ENCODE measurements at places on chromosomes 4 and X.

- DNase-seq, result no peak
These were observed 45.2 kb downstream of the MAGEB17 start for GRCh38 chrX:16212436-16212835.

GRCh38 chr4:38287101-38287851, 327.1 kb downstream of the PTTG2 start:
- DNase-seq, result no peak

DNA sequence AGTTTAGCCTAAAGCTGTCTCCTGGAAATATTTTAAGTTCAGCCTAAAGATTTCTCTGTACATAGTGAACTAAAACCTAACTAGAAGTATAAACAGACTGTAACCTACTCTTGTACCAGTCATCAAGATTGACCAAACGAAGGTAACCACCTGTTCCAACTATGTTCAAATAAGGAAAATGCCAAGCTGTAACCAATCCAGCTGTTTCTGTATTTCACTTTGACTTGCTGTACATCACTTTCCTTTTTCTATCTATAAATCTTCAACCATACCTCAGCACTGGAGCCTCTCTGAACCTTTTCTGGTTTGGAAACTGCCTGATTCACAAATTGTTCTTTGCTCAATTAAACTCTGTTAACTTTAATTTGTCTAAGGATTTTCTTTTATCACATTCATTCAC, 3.1 kb upstream of the CYSLTR1 start:
- no peak for DNase-seq

DNA sequence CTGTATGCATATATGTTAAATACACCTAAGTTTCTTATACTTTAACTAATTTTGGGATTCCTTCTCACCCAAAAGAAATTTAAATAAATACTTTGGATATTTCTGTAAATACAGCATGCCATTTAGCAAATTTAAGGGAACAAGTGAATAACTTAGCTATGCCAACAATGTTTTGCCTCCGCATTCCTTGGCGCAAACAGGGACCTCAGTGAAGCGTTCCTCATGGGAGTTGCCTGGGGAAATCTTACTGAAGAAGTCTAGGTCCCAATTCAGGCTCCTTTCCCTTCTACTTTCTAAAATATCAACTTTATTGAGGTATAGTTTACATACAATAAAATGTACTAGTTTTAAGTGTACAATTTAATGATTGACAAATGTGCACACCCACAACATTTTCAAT, 25.0 kb downstream of the COL4A5 start:
- no peak for DNase-seq

GRCh38 chrX:133215747-133216146, 2.4 kb downstream of the TFDP3 start:
- no peak for DNase-seq

- no peak for DNase-seq
These were observed 180.9 kb downstream of the RASL11B start for GRCh38 chr4:53043055-53043454.

DNA sequence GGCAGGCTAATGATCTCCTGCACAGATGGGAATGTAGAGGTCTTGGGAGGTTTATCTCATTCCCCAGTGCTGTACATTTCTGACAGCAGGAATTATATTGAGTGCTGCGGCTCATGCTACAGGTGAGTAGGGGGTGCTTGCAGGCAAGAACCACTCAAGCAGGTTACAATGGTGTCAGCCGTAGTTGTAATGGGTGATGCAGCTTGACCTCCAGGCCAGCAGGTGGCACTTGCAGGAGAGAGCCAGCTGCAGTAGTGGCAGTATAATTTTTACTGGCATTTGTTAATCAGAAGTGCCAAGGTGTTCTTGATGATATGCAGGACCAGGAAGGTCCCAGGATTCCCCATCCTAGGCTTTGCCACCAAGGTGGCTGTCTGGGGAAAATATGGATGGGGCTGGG, 759.6 kb upstream of the NDST4 start:
- no peak for DNase-seq

DNA sequence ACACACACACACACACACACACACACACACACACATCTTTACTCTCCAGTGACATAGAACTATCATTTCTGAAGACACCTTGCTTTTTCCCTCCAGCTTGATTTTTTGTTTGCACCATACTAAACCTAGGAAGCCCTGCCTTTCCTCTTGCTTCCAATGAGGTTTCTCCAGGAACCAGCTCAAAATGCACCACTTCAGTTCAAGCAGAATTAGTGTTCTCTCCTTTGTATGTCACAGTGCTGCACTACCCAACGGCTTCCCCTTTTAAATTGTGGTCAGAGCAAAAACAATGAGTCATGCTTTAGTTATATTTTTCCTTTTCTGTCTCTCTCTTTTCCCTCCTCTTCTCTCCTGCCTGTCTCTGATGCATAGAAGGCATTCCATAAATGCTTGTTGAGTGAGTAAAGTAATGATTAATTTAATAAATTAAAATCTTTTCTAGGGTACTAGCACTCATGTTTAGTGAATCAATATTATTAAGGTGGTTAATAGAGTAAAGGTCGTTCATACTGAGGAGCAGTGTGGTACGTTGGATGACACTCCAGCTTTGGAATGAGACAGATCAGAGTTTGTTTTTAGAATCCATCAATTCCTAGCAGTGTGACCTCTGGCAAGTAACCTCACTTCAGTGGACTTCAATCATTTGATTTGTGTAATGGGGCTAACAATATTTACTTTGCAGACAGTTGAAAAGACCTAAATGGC, 5.9 kb downstream of the RTL3 start:
- DNase-seq, result peak; percentile 1

- DNase-seq, result no peak
These were observed 160.7 kb upstream of the FAM47C start for GRCh38 chrX:36847496-36847895.

GRCh38 chr4:56215901-56216300, 171.4 kb downstream of the AASDH start:
- no peak for DNase-seq

DNA sequence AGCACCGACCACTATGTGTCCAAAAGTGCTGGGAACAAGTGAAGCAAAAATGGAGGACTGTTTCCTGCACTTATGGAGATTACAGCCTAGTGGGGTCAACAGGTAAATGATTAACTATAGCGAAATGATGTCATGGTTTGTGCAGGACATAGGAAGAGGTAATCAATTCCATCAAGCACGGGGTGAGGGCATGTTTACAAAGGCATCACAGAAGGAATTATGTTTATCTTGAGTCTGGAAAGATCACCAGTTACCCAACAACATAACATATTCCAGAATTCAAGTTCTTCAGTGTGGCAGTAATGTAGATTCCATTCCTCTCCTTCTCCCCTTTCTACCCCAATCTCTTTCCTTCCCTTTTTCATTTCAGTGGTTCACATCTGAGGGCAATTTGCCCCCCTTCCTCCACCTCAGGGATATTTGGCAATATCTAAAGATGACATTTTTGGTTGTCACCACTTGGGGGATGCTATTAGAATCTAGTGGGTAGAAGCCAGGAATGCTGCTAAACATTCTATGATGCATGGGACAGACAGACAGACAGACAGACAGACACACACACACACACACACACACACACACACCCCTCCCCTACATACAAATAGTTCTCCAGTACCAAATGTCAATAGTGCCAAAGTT, 24.1 kb downstream of the FAM47E start:
- DNase-seq, result no peak

- DNase-seq, result no peak
These were observed 38.5 kb downstream of the SMAD1 start for GRCh38 chr4:145520172-145520571.

- DNase-seq, result no peak
These were observed 4.9 kb downstream of the DCAF16 start for GRCh38 chr4:17805580-17806155.

DNA sequence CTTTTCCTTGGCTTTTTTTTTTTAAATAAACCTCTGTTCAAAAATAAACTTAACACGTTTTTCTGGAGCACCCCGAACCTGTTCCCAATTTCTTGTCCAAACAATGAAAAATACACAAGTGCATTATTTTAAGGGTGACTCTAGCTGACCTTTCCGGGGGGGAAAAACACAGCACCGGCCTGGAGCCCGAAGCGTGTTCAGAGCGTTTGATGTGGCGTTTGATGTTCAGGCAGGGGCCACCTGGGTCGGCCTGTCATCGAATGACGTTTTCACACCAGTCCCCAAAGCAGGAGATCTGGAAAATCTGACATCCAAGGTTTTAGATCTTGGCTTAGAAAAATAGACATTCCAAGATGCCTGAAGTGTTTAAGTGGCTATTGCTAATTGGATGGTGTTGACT, 282.1 kb downstream of the SHOX start:
- no peak for DNase-seq

GRCh38 chr4:120821029-120821428, 101.5 kb downstream of the PRDM5 start:
- no peak for DNase-seq

- DNase-seq, result no peak
These were observed 2.1 kb downstream of the MTM1 start for GRCh38 chrX:150570512-150570911.

DNA sequence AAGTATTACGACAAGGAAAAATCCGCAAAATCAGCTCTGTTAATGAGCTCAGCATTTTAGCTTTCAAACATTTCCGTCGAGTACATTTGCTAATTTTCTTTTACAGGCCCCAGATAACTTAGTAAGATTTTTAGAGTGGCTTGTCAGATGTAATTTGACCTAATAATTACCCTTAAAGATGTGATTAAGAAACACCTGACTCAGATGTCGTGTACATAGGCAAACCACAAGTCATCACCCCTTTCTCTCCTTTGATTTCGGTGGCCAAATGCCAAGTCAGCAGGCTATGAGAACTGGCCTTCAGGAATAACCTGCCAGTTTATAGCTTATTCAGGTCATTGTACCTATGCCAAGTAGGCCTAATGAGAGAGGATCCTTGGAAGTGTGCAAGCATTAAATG, 369.6 kb downstream of the PCDH7 start:
- no peak for DNase-seq

DNA sequence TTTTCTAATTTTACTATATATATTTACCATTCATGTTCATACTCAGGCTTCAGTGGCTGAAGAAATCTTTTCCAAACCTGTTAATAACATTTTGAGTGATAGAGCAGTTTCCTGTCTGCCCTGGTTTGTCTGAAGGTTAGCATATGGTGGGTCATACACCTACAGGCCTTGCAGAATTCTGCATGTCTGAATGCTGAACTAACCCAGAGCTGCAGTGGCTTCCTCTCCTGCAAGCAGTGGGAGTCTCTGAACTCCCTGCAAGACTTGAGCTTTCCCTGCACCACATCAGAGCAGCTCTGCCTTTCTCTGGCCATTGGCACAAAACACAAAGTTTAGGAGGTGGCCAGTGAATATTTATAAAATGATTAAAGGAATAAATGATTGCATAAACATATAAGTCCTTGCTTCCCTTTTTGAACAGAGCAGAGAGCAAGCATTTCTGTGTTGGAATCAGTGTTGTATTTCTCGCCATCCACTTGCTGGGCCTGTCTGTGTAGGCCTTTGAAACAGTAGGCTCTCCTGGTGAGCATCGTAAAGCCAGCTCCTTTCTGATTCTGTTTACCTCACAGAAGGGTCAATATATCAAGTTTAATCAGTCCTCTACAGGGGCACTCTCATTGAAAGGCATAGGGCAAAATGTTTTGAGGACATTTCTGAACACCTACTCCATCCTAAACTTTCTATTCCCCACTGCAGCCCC, 15.0 kb upstream of the UNC5C start:
- no peak for DNase-seq

GRCh38 chrX:48747415-48748016, 14.0 kb upstream of the GLOD5 start:
- DNase-seq, result no peak

DNA sequence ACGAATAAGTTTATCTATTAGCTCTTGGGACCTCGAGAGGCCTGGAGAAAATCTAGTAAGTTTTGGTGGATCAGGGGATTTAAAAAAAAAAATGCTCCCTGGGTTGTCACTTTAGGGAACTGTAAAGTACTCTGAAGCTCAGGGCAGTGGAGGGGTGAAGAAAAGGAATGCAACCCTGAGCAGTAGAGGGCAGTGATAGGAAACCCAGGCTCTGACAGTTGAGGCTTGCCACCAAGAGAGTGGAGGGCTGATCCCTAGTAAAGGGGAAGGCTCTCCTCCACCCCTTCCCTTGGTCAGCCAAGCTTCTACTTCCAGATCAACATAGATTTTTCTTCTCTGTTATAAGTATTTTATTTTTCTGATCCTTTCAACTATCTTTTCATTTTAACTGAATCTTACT, 73.1 kb downstream of the FBXO8 start:
- DNase-seq, result no peak

- peak; percentile 6 for DNase-seq
These were observed at the start of gene SLC4A4 for GRCh38 chr4:71338846-71339593. Gene SLC4A4 (plus strand): TSS chr4:71339020.

- DNase-seq, result no peak
These were observed 64.5 kb upstream of the H2AZ1 start for GRCh38 chr4:100014616-100015015.

DNA sequence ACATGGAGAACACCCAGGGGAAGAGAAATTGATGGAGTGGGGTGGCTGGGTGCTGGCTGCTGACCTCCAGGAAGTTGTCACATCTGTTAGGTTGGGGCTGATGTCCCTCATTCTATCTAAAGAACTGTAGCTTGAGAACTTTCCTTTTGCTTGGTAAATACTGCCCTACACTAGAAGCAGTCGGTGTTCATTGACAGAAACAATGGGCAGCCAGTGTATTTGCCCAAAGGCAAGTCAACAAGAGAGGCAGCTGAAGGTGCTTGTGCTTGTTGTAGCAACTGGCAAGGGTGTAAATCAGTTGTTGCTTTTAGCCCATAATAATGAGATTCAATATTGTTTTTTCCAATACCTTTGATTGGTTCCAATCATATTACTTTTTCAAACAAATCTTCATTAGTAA, 956 bp downstream of the TMEM154 start:
- DNase-seq, result no peak
